Foreskin melanocyte (primary cell): ENCODE measurements at places on chromosomes 16 and 17.

- DNase-seq, result no peak
Measured at GRCh38 chr16:68744744-68745280, 7.7 kb downstream of the CDH1 start.

DNA sequence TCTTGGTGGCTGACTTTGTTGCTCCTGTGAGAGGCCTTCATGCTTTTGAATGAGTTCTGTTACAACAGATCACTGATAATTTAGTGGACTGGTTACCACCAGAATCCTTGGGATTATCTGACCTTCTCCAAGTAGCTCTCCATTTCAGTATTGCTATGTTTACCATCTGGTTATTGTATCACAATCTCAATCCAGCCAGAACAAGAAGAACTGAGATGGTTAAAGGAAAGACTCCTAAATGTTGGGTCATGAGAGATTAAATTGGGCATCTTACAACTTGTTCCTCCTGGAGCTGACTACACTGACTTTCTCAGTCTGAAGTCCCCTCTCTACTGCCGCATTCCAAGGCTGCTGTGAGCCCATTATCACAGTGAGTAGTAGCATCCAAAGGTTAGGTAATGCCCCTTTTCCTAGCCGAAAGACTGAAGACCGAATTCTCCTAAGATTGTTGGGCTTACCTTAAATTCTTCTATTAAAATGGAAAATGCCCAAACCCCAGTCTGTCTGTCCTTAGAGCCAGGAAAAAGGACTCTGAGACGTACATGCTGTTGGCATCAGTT lies 181.7 kb upstream of the TBX2 start:
- DNase-seq, result no peak

DNA sequence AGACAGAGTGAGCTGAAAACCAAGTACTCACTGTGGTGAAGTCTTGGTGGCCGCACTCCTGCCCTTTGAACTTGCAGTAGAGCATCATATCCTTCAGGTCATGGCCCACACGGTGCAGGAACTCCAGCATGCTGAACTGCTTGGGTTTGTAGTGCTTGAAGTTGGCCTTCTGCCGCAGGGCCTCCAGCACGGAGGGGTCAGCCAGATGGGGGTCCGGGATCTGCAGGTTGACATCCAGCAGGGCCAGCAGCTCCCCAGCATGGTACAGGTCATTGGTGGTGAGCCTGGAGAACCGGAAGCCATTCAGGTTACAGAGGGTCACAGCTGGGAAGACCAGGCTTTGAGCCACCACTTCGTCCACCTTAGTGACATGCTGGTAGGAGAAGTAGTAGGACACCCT lies 99.1 kb upstream of the CCL2 start:
- no peak for DNase-seq

DNA sequence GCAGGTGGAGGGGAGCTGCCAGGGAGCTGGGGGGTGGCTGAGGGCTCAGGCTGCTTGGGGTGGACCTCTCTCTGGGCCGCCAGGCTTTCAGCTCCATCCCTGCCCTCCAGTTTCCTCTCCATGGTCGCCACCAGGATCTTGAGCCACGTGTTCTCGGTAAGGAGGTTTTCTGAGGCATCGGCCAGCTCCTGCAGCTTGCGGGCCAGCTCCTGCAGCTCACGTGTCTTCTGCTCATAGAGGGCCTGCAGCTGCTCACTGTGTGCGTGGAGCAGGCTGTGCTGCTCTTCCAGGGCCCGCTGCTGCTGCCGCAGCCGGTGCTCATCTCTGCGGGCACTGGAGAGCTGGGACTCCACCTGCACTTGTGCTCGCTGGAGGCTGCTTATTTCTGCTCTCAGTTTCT lies 11.0 kb downstream of the SNN start:
- no peak for DNase-seq

- DNase-seq, result no peak
Measured at GRCh38 chr17:19457830-19458271, 46.8 kb downstream of the RNF112 start.

- DNase-seq, result peak; percentile 24
Measured at GRCh38 chr17:78745407-78746088, 36.5 kb downstream of the CYTH1 start.

GRCh38 chr16:14427371-14427948 lies 202.6 kb downstream of the PARN start:
- DNase-seq, result peak; percentile 43

GRCh38 chr16:67677712-67678111 lies 11.1 kb downstream of the C16orf86 start:
- DNase-seq, result no peak

GRCh38 chr17:48261297-48261880 lies 153.8 kb downstream of the SNX11 start:
- no peak for DNase-seq

DNA sequence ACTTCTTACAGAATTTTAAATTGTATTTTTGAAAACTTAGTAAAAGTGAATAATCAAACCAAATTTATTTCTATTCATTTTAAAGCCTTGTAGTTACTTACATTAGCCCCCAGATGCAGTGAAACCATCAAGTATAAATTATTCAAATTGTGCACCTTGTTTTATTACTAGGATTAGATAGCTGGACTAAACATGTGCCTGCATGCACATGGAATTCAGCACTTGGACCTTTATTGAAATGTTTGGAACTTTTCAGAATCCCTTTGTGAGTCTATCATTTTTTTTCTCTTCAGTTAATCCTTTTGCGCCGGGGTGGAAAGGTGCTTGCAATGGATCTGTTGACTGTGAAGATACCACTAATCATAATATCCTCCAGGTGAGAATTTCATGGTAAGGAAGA lies 4.7 kb downstream of the ZPBP2 start:
- peak; percentile 11 for DNase-seq

DNA sequence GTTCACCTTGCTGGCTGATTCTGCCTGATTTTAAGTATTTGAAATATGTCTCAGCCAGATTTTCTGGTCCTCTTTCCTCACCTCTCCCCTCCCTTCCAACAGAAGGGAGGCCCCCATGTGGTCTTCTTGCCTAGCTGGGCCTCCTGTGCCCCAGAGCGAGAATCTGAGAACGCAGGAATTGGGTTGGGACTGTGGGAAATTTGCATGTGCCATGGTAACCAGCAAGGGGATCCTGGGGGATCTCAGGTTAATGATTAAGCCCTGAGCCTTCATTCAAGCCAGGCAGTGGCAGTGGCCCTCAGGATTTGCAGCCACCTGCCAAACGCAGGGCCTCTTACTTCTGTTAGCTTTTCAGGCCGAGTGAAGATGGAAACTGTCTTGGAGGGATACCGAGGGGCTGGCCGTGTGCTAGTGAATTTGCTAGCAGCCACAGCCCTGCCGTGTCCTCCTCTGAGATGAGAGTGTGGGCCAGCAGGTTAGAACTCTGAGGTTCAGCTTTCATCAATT lies 40.2 kb downstream of the KSR1 start:
- no peak for DNase-seq

DNA sequence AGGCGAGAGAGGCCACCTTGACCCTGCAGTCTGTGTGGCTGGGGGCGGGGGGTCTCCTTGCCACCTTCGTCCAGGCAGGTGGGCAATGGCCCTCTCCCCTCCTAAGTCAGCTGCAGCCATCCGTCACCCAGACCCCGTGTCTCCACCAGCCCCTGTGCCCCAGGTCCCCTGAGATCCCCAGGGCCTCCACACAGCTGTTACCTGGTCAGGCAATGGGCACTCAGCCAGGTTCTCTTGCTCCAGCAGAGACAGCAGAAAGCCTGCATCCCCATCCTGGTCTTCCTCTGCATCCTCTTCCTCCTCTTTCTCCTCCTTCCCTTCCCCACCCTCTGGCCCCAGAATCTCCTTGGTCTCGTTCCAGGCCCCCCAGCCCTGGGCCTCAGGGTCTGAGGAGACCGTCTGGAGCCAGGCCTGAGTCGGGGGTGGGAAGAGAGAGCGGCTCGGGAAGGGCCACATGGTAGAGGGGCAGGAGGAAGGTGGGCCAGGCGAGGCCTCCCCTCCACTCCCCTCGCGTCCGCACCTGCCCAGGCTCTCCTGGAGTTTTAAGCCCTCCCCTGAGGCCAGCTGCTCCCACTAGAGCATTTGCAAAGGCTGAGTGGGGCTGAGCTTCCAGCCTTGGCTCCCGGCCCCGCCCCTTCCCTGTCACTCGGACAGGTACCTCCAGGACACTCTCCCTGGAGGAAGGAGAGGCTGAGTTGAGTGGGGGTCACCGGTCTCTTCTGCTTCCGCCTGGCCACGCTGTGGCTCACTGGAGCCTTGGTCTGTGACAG lies at the start of gene PABPN1L:
TSS of gene PABPN1L (minus strand) at position 510 of the 770 bp plus-strand sequence. CDS start at position 456, 54 bp downstream.
- no peak for DNase-seq

DNA sequence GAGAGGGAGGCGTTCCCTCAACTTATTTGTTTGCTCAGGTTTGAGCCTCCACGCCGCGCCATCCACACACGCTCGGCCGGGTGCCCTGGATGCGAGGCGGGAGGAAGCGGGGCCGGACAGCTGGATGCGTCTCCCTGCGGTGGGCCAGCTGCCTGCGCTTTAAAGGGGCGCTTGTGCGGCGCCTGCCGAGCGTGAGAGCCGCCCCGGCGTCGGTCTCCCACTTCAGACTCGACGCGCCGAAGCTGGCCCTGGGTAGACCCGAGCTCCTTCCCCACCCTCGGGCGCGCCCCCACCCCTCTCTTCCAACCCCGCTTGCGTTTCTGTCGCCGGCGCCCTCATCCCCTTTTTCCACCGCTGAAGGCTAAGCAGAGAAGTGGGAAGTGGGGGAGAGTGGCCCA lies 527 bp upstream of the CHAD start:
- no peak for DNase-seq

- no peak for DNase-seq
Measured at GRCh38 chr17:59420901-59421300, 89.4 kb downstream of the YPEL2 start.

GRCh38 chr16:1850981-1851380 lies 21.0 kb downstream of the MEIOB start:
- DNase-seq, result no peak

DNA sequence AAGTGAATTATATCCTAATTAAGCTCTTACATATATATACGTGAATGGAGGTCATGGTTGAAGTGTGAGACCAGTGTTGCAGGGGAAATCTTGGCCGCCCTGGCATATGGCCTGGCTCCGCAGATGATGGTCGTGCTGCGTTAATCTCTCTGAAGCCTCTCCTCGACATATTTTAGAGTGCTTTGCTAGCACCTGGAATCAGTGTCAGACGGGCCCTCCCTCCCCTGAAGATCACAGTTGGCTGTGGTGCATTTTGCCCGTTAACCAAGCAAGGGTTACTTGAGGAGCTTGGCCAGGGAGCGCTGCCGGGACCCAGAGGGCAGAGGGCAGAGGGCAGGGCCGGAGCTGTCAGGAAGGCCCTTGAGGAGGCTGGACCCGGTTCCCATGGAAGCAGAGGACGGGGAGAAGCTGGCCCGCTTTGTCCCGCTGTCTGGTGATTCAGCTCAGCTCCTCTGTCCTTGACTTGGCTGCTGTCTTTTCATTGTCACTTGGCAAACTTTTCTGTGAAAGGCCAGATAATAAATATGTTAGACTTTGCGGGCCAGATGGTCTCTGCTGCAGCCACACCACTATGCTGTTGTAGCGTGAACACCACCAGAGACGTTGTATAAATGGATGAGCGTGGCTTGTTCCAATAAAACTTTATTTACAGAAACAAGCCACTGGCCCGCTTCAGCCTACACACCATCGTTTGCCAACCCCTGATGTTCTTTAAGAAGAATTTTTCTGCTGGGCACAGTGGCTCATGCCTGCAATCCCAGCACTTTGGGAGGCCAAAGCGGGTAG lies 32.3 kb downstream of the CIBAR2 start:
- no peak for DNase-seq

DNA sequence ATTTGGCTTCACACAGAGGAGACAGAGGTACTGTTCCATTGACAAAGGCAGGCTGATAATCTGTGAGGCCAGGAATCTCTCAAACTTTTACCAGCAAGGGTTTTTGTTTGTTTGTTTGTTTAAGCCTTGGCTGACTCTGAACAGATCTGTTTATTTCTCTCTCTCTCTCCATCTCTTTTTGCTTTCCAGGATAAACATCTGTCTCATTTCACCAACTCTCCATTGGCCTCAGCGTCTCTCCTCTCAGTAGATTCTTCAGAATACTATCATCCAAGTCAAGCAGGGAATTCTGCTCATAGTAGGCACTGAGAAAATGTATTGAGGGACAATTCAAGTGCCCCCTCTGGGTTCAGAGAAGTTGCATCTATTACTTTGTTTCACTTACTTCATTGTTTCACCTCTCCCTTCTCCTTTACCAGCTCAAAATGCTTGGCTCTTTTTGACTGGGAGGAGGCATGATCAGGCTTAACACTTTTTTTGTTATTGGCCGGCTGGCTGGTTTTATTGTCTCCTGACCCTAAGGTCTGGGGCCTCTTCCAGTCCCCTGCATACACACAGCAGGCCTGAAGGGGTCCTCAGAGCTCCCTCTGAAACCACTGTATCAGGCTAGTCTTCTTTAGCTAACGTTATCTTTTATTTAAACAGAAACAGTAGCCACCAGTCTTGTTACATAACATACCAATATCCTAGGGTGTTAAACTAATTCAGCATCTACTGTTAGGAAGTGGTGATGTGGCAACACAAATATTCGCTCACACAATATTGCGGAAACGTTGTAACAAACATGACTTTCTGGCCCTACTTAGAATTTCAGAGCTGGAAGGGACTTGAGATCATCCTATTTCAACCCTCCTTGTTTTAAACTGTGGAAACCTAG lies 2.0 kb upstream of the YPEL2 start:
- peak; percentile 70 for DNase-seq

- no peak for DNase-seq
Measured at GRCh38 chr17:4679658-4680057, 24.3 kb downstream of the PELP1 start.

DNA sequence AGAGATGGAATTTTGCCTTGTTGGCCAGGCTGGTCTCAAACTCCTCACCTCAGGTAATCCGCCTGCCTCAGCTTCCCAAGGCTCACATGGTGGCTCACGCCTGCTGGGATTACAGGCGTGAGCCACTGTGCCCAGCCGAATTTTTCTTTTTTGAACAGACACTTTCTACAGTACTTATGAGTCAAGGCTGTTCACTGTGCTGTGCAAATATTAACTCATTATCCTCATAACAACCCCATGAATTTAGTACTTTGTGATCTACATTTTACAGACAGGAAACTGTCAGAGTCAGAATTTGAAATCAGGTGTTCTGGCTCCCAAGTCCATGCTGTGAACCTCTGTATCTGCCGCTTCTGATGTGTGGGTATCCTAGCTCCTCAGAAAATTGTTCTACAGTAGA lies 25.7 kb upstream of the RASL10B start:
- no peak for DNase-seq

DNA sequence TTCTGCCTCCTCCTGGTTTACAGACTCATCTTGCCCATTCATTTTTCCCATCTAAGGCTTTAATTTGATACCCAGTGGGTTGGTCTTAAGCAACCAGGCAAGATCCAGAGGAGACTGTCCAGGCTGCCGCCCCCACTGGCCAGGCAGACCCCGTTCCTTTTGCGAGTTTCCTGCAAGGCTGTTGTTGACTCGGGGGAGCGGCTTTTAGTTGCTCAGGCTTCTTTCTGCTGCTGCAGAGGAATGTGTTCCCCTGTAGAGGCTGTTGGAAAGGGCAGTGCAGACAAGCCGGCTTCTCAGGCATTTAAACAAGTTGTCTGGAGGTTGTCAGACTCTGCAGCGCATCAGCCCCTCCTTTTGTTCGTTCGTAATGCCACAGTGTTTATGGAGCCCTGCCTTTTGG lies 231.2 kb downstream of the PRKCA start:
- DNase-seq, result no peak

GRCh38 chr16:6891496-6891895 lies 441.1 kb upstream of the RBFOX1 start:
- no peak for DNase-seq
